ENCODE measurements at places on chromosomes 7 and 10.

DNA sequence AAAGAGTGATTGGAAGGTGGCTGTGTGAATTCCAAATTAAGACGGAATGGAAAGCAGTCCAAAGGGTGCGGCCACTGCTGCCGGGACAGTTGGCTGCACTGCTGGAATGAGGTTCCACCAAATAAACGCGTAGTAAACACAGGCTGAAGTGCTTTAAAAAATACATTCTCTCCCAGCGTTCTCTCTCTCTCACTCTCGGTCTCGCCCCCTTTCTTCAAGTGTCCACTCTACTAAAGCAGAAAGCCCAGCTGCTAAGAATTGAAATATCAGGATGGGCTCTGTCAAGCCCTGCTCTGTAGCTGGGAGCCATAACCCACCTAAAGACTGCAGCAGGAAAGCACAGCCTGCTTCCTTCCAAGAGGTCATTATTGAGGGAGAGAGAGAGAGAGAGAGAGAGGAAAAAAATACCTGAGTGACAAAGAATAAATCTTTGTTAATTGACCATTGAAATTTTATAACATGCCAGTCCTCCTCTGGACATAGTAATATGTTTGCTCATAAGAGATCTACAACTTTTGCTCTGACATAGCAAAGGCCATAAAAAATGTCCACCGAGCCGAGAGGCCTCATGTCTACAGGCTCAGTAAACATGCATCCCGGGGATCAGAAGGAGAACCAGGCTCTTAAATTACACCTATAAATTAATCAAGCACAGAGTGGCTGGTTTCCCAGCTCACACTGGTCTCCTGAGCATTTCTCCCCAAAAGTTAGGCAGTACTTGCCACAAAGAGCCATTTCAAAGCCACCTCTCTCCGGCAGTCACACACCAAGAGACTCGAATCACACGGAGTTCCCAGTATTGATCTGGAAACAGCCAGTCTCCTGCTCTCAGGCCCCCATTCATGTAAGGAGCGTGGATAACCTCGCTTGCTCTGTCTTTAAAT, 72.8 kb downstream of the FGFR2 start:
- DNase-seq = no peak

GRCh38 chr10:72328829-72329204, 25.9 kb downstream of the DNAJB12 start:
- no peak for DNase-seq

- no peak for DNase-seq
Measured at GRCh38 chr10:127398140-127398970, 150.8 kb upstream of the NPS start.

- DNase-seq = no peak
Measured at GRCh38 chr10:83476211-83476610, 663.1 kb upstream of the GHITM start.

DNA sequence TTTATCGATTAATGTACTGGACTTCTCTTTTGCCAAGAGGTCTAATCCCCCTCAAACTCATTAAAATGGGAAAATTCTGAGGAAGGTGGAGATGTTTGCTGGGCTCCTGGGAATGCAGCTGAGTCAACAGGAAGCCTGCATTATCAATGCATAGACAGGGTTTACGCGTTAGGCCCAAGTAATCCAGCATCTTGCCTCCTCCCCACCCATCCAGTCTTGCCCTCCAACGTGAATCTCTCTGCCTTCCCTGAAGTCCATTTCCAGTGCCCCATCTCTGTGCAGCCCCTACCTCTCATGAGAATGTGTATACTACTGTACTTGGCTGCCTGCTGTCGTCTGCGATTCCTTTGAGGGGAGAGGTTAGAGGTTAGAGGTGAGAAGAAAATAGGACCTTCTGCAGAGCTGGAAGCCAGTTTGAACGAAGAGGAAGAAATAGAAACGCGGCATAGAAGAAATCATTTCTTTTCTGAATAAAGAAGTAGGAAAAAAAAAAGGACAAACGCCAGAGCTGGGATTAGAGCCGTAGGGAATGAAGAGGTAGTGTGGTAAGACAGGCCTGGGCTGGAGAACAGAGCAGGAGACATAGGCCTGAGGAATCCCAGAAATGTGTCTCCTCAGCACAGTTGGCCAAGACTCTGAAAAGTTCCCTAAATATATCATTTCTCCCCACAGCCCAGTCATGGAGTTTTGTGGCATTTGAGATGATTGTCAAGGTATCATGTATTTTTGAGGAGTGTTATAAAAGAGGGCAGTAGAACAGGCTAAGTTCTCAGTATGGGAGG, 75.6 kb downstream of the MYOF start:
- no peak for DNase-seq

- no peak for DNase-seq
Measured at GRCh38 chr7:78970440-78970916, 483.0 kb downstream of the MAGI2 start.

Measured in NCI-H774 (cell line).